ENCODE measurements at places on chromosomes 6 and 20.
A peak's percentile ranks its signal among the peaks of the same experiment; 100 is the strongest.

DNA sequence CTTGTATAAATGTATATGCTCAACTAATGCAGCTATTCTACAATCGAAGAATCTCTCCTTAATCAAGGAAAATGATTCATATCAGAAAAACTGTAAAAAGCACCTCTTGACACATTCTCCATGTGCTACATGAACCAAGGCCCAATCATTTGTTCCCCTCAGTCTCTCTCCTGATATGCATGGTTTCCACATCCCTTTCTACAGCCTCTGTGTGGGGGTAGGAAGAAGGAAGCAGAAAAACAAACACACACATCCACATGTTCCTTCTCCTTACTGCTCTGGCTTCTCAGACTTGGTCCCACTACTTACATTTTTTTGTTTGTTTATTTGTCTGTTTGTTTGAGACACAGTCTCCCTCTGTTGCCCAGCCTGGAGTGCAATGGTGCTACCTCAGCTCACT is 510.5 kb downstream of the PRKN start:
- DNase-seq = no peak

DNA sequence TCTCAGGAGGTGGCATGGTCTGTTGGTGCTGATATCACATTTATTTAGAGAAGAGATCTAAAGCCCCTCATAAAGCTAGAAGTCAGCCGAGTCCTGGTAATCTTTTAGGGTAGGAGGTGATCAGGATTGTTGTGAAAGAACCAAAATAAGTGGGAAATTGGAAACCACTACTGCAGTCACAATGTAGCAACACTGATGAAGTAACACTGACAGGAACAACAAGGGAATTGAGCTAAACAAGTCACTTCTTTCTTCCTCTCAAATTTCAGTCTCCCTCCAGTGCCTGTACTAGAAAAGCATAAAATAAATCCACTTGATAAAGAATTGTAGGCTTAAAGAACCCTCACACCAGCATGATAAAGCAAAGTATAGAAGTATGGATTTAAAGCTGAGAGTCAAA is 1509.0 kb downstream of the GRIK2 start:
- DNase-seq = no peak

GRCh38 chr6:125132058-125132457 is 21.5 kb upstream of the TPD52L1 start:
- no peak for DNase-seq

GRCh38 chr6:159462431-159462830 is 230.6 kb downstream of the SOD2 start:
- no peak for DNase-seq

DNA sequence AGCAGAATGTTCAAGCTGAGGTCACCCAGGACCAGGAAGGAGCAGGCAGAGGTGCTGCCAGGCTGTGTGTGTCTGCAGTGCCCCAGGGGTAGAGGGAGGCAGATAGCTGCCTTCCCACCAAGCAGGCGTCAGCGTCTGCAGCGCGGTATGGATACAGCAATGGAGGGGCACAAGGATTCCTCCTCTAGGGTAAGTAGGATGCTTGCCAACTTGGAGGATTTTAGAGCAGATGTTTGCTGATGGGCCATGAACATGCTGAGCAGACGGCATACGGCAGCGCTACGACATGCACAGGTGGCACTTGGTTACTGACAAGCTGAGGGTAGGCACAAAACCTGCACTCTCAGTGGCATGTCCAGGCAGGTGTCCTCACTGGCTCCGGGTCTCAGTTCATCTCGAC is 48.1 kb downstream of the PSMG4 start:
- DNase-seq = no peak

GRCh38 chr6:5280920-5281319 is 19.6 kb downstream of the FARS2 start:
- DNase-seq = no peak

GRCh38 chr20:25484224-25484846 is 76.9 kb downstream of the GINS1 start:
- no peak for DNase-seq

DNA sequence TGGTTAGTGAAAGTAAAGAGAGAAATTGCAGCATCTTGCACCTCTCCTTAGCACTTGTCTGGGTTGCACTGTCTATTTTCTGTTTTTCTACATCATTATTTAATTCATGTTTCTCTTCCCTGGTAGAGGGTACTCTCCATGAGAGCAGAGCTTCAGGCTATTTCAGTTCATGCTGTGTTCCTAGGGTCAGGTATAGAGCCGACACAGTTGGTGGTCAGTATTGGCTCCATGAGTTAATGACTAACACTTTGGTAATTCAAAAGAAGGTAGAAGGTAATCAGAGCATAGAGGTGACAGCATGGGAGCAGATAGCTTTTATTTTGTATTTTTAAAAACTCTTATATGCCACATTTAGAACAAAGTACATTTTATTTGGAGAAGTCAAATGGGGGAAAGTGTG is 42.7 kb downstream of the RIMS1 start:
- DNase-seq = no peak

GRCh38 chr20:4962241-4962855 is 39.0 kb downstream of the SLC23A2 start:
- DNase-seq = no peak

- DNase-seq = no peak
Observed at GRCh38 chr6:2843138-2843740, 1.6 kb upstream of the SERPINB1 start.

GRCh38 chr20:51345601-51346101 is 196.9 kb downstream of the NFATC2 start:
- DNase-seq = peak; percentile 54

DNA sequence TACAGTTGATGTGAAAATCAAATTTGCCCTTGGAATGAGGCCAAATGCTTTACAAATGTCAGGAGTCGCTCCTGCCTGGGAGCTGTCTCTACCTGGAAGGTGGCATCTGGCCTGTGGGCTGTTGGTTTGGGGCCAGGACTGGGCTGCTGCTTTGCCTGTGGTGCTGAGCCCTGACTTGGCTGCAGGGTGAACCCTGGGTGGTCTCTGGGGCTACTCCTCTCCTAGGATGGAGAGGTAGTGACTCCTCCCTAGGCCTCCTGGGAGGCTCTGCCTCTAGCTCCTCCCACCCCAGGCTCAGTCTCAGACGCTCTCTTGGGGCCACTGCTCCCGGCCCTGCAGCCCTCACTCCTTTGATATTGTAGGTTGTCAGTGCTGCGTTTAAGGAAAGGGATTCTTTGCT is 47.5 kb downstream of the EFCAB8 start:
- no peak for DNase-seq

DNA sequence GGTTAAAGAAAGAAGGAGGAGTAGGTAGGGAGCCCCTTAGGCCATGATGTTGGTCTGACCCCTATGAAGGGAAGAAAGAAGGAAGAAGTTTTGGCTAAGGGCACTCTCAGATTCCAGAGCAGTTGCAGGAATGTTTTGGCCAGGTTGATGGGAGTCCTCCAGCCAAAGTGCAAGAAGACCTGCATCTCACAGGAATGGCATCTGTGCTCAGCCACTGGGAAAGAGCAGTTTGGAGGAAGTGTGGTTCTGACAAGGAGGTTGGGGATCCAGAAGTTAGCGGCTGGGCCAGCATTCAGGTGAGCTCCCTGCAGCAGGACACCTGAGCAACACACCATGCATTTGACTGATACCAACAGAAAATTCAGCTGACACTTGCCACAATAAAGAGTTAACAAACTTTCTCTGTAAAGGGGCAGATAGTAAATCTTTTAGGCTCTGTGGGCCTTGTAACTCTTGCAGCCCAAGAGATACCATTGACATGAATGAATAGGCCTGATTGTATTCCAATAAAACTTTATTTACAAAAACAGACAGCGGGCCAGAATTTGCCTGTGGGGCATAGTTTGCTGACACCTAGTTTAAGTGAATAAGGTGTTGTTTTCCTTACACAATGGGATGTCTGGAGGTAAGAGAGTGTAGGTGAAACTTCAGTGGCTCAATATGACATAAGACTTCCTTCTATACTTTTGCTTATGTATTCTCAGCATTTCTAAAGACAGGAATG is 71.0 kb downstream of the EDN1 start:
- no peak for DNase-seq

- DNase-seq = no peak
Observed at GRCh38 chr20:52434041-52434425, 242.5 kb upstream of the ZFP64 start.

- no peak for DNase-seq
Observed at GRCh38 chr6:25476126-25476525, 175.9 kb upstream of the SCGN start.

DNA sequence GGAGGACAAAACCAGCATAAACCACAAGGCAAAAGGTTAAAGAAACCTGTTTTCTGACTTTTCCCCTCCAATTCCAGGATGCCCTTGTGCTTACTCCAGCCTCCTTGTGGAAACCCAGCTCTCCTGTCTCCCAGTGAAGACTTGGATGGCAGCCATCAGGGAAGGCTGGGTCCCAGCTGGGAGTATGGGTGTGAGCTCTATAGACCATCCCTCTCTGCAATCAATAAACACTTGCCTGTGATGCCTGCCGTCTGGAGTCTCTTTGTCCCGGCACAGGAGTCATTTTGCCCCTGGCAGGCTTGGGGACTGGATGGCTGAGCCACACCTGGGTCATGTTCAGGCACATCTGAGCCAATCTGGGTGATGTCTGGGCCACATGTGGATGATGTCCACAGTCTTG is 26.6 kb downstream of the BPIFB1 start:
- no peak for DNase-seq

DNA sequence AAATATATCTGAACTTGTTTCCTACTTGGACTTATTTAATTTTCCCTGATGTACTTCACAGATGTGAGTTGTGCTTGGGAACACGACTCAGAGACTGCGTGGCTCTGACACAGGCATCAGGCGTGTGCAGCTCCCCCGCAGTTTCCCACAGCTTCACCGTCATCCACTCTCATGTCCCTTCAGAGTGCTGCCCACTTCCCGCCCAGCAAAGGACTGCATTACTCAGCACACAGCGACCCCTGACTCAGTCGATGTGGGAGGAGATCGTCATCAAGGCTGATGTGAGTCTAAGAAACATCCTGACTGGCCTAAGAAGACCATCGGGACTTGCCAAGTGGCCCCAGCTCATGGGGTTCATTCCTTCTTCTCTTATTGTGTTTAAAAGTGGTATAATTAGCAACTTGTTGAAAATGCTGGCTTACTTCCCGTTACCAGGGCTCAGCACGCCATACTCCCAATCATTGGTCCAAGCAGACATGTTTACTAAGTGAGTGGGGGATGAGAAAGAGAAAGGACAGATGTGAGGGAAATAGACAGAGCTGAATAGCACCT is 539.4 kb upstream of the JARID2 start:
- DNase-seq = peak; percentile 73

- no peak for DNase-seq
Observed at GRCh38 chr6:100670056-100670455, 205.3 kb upstream of the SIM1 start.

DNA sequence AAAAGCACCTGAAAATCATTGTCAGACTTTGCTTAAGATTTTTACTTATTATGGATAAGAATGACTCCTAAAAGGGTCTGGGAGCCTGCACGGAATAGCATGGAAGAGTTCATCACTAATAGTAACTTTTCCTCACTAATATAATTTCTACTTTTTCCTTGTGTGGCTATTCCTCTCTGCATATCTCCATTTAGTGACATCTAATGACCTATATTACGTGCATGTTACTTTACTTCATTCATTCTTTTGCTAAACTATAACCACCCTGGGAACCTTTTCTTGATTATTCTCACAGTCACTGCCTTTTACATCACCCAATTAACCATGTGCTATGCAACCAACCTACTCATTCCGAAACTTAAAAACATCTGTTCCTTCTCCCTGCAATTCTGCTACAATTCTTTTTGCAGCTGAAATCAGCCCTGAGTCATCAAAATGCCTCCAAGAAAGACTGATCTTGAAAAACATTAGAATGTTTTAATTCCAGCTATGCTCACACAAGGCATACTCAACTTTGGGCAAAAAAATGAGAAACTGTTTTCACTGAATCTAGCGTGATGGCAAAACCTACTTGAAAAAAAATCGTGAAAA is 313.3 kb downstream of the RNGTT start:
- no peak for DNase-seq

DNA sequence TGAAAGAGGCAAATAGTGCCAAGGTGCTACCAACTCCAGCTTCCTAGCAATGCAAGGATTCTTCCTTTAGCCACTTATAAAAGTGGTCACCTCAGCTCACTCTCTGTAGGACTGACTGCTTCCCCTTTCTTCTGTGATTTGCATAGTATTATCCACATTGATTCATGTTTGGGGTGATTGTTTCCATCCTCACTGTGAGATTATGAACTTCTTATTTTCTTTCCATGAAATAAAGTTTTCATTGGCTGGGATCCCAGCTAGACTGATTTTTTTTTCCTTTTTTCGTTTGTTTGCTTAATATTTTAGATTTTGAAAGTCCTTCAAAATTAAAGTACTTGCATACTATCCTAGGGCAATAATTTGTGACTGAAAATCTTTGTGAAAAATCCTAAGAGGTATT is 50.5 kb downstream of the EYA4 start:
- no peak for DNase-seq

GRCh38 chr6:140370976-140371870 is 996.8 kb upstream of the CITED2 start:
- no peak for DNase-seq

DNA sequence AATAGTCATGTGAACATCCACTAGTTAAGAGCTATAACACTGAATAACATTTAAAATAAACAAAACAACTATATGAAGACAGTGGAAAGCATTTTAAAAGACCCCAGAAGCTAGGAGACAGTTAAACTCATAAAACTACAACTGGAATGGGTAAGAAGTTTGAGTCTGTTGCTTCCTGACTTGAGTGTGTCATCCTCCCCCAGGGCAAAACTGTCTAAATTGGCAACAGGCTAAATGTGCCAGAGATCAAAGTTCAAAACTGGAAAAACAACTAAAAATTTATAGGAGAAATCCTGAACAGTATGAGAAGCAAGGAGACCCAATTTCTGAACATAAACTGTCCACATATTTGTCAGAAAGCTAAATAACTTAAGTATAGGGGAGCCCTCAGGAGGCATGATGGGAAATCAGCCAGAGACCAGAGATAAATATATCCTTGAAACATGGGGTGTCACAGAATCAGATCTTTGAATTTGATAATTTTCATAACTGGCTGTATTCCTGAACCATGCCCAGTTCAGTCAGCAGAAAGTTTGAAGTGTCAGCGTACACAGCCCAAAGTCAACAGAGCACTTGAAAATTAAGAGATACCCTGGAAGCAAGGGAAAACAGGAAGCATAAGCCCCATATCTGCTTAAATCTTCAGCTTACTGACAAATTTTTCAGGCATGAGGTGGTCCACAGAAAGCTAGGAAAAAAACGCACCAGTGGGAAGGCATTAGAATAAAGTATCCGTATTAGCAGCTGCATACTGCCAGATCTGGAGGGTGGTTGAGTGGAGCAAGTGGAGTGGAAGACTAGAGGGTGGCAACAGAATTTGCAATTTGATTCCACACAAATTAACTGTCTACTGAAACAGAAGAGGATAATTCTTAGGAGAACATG is 516.1 kb upstream of the MAN1A1 start:
- DNase-seq = no peak

- DNase-seq = no peak
Observed at GRCh38 chr6:40856271-40856670, 182.8 kb downstream of the UNC5CL start.

GRCh38 chr6:130843575-130844320 is 16.5 kb downstream of the SMLR1 start:
- no peak for DNase-seq

- peak; percentile 71 for DNase-seq
Observed at GRCh38 chr20:29079769-29080690, 2177.4 kb upstream of the DEFB115 start.
